NCI-H146 (cell line): ENCODE measurements at places on chromosomes 4 and X.
A peak's percentile ranks its signal among the peaks of the same experiment; 100 is the strongest.

- DNase-seq = no peak
Observed at GRCh38 chr4:168871632-168872031, 138.4 kb downstream of the CBR4 start.

DNA sequence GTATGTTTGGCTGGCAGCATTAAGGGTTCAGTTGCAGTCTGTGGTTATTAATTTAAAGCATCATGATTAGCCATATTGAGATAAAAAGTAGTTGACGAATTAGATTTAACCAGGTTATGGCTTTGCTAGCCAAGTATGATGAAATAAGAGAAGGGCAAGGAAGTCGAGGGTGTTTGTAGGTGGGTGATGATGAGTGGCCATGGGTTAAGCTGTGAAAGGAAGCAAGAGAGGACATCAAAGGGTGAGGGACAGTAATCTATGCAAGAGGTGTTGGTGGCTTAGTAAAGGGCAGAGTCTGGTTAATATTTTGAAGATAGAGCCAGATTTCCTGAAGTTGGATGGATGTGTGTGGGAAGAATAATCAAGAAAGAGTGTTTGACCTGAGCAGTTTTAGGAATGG, 44.5 kb downstream of the STIM2 start:
- DNase-seq = no peak

DNA sequence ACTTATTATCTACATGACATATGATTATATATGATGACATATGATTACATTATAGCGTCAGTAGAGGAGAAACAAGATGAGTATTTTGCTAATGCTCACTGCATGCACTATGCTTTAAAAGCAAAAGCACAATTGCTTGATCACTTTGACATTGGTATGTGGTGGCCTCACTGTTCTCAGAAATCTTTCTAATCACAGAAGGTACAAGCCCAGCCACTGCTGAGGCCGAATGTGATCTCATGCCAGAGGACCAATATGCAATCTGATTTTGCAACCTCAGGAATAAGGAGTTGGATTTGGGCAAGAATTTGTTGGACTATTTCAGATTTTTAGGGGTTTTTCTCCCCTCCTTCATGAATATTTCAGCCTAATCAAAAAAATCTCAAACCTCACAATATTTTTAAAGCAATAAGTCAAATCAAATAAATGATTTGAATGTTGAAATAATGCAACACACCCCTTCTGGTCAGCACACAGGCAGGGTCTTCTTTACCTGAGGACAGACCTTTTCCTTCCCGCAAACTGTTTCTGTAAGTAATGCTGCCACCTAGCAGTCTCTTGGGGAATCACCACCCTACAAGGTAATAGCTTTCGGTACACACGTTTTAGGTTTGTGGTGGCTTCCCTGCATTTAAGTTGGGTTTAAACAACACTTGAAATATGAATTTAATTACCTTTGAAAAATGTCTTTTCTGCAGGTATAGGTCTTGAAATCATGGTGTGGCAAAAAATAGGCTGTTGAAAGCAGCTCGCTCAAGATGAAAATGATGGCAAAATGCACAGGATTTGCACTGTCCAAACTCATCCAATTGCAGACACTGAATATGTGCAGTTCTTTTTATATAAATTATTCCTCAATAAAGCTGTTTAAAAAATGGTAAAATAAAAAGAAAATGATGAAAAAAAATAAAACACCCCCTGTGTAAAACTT, 4.8 kb upstream of the CXCL13 start:
- peak; percentile 28 for DNase-seq

DNA sequence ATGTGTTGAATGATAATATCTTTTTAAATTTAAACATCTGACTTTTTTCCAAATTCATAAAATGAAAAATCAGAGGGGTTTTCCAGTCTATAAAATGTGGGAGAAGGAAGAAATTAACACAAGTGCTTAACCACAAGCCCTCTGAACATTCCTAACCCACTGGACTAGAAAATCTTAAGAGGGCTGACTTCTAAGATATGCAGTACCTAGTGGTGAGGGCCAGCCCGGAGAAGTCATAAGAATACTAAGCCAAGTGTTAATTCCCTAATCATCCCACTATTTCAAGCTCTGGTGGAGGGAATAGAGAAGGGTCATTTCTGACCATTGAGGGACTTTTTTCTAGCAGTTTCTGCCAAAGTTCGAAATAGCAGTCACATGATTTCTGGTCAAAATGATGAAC, 86.9 kb upstream of the NEIL3 start:
- DNase-seq = no peak

- no peak for DNase-seq
Observed at GRCh38 chr4:3776166-3777032, 10.2 kb downstream of the ADRA2C start.

DNA sequence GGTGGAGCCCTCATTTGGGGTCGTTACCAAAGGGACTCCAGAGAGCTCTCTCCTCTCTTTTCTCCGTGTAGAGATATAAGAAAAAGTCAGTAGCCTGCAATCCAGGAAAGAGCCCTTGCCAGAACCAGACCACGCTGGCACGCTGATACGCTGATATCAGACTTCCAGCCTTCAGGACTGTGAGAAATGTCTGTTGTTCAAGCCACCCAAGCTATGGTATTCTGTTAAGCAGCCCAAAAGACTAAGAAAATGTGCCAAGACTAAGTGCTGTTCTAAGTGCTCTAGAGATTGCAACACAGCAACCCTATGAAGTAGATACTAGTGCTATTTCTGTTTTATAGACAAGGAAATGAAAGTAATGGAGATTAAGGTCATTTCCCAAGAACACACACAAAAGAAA, 205.7 kb downstream of the CAMK2D start:
- DNase-seq = no peak

DNA sequence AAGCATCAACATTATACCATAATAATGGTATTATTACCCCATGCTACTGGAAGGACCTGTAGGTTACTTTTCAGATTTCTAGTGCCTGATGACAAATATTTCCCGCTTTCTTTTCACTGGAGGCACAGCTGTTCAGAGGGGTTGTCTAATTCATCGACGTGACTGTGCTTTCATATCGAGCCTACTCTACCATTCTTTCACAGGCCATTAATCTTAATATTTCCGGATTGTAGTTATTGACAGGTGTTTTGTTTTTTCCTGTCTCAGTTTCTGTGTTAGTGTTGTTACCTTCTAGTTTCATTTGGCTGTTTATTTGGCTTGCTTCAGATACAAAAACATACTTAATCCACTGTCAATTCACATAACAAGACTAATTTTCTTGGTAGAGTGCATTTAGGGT, 330.9 kb downstream of the SPOCK3 start:
- DNase-seq = no peak

- DNase-seq = no peak
Observed at GRCh38 chr4:29966386-29966785, 753.8 kb upstream of the PCDH7 start.

DNA sequence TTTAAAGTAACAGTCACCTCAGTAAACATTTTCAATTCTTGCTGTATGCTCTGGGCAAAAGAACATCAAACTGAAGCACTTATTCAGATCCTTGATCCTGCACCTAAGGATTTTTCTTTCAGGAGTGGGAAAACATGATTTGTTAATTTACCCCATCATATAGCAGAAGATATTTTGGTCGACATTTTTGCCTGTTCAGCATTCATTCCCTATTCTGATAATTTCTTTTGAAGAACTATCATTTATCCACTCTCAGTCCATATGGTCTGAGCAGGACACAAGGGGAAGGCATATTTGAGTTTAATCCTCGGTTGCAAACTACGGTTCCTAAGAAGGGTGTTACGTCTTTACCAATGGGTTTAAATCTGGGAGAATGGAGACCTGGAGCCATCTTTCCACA, 1.2 kb upstream of the CLOCK start:
- DNase-seq = peak; percentile 4

DNA sequence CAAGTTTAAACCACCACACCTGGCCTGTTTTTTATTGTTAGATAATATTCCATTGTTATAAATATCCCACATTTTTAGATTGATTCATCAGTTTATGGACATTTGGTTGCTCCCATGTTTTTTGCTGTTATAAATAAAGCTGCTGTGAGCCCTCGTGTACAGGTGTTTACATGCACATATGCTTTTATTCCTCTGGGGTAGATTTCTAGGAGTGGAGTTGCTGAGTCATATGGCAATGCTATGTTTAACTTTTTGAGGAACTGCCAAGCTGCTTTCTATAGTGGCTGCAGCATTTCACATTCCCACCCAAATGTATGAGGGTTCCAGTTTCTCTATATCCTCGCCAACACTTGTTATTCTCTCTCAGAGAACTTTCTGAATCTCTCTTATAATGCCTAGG, 90.5 kb downstream of the TBL1X start:
- DNase-seq = no peak

DNA sequence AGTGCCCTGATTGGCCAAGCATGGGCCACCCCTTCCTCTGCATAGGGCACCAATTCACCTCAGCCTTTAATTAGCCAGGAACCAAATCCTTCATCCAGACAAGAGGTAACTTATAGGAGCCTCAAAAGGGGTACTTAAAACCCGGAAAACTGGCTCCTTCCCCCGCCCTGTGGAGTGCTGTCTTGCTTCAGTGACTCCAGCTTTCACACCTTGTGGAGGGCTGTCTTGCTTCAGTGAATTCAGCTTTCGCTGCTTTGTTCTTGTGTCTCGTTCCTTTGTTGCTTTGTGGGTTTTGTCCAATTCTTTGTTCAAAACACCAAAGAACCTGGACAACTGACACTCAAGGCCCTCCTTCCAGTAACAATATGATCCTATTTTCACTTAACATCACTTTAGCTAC, 82.2 kb upstream of the FRG1 start:
- DNase-seq = no peak

GRCh38 chr4:145819853-145820181, 118.8 kb downstream of the ZNF827 start:
- DNase-seq = no peak

DNA sequence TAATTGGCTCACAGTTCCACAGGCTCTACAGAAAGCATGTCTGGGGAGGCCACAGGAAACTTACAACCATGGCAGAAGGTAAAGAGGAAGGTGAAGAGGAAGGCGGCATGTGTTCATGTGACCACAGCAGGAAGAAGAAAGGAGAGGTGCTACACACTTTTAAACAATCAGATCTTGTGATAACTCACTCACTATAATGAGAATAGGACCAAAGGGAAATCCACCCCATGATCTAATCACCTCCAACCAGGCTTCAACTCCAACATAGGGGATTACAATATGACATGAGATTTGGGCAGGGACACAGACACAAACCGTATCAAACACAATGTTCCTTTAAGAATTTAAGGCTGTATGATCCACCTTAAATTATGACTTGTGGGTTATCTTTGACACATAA, 10.5 kb upstream of the PGM2 start:
- no peak for DNase-seq

DNA sequence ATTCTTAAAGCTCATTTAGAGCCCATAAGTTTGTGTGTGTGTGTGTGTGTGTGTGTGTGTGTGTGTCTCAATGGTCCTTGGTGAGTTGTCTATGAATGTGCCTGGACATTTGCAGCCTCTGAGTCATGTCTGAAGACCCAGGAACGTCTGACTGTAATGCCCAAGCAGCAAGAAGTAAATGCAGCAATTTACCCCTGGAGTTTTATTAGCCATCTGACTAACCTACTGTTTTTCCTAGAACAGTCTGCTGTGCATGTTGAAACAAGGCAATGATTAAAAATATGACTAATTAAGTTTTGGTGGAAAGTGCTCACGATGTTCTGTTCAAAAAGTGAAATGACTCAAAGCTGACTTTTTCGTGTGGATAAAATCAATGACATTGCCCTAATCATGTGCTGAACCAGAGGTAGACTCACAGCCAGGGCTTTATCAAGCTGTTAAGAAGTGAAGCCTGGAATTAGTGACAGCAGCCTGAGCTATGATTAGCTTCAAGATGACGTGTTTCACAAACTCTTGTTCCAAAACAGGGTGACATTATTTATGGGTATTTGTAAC, 201.6 kb downstream of the CPE start:
- no peak for DNase-seq

GRCh38 chr4:123953566-123953965, 557.0 kb downstream of the SPRY1 start:
- DNase-seq = no peak

- DNase-seq = peak; percentile 88
Observed at GRCh38 chr4:2263926-2264321, 2.0 kb upstream of the MXD4 start.

DNA sequence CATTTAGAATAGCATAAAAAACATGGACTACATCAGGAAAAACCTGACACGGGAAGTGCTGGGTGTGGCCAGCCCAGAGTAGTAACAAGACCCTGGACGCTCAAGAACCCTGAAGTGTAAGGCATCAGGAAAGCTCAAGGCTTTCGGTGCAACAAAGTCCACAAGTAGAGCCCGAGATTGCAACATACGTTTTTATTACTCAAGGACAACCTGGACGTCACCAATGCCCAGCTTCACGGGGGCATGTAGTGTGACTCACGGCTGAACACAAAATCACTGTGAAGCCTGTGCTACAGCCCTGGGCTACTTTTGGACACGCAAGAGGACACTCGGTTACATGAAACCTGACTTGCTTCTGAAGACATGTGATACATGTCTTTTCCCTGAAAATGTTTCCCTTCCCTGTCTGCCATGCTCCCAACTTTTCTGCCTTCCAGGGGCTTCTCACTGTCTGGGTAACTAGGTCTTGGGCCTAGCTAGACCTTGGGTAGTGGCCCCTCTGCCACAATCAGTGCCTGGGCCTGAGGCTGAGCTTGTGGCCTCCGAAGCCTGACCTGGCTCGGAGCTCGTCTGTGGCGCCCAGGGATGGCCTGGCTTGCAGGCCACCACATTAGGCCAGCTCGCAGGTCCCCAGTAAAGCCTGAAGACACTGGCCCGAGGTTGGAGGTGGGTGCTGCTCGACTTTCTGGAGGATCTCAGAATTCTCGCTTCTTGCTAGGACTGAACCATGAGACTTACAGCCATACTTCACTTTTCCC, 9.2 kb downstream of the IRAK1 start:
- DNase-seq = no peak

DNA sequence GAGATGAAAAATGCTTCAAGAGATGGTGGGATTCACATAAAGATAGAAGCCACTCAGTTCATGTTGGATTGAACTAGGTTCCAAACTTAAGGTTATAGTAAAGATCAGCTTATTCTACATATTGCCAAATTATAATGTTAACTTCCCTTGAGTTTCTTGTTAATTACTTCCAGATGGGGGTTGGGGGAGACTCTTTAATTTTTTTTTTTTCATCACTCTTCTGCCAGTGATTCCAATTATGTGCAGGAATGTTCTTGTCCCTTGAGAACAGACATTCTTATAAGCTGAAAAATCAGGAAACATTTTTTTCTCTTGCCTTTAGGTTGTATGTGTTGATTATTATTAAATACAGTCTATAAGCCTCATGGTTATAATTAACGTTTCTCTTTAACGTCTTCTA, 30.0 kb downstream of the MND1 start:
- DNase-seq = no peak

DNA sequence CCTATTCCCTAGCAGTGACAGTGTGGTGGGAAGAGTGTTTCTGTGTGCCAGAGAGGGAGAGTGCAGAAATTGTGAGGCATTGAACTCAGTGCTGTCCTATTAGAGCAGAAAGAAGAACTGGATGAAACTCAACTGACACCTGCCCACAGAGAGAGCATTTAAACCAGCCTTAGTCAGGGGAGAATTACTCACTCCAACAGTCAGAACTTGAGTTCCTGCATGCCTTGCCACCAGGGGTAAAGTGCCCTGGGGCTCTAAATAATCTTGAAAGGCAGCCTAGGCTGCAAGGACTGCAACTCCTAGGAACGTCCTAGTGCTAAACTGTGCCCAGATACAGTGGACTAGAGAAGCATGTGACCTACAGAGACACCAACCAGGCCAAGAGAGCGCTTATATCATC, 12.8 kb downstream of the CYSLTR1 start:
- DNase-seq = no peak

- no peak for DNase-seq
Observed at GRCh38 chr4:142556570-142557238, 289.4 kb downstream of the INPP4B start.
